Renal cortical epithelial cell (primary cell): ENCODE measurements at places on chromosomes 5 and 9. TPM values are rescaled to one million over a fixed set of nuclear protein-coding genes. Genes with fewer than 3 reads are reported as not detected.

- no peak for DNase-seq
These were observed 221.1 kb downstream of the CDK5RAP2 start for GRCh38 chr9:120358877-120359276.

GRCh38 chr5:98463676-98464075, 309.8 kb upstream of the RGMB start:
- no peak for DNase-seq

DNA sequence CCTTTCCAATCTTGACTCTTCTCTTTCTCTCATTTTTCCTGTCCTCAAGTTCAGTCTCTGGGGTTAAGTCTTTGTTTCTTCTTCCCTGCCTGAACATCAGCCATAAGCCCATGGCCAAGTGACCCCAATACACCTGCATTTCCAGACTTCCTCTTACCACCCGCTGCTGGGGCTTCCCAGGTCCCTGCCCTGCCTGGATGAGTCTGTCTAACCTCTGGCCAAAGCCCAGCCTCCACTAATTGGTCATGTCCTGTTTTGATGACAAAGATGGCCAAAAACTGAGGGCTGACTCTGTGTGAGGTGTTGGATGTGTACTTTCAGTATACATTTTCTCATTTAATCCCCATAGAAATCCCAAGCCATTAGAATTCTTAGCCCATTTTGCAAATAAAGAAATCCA, 47.3 kb downstream of the SH3TC2 start:
- no peak for DNase-seq

GRCh38 chr5:77751328-77752023, 24.7 kb downstream of the TBCA start:
- no peak for DNase-seq

- DNase-seq, result peak; percentile 19
These were observed 188.2 kb downstream of the CRB2 start for GRCh38 chr9:123544007-123544827.

GRCh38 chr9:128244837-128245231, 31.0 kb downstream of the GOLGA2 start:
- no peak for DNase-seq

- no peak for DNase-seq
These were observed 7.9 kb downstream of the G3BP1 start for GRCh38 chr5:151779531-151780125.

DNA sequence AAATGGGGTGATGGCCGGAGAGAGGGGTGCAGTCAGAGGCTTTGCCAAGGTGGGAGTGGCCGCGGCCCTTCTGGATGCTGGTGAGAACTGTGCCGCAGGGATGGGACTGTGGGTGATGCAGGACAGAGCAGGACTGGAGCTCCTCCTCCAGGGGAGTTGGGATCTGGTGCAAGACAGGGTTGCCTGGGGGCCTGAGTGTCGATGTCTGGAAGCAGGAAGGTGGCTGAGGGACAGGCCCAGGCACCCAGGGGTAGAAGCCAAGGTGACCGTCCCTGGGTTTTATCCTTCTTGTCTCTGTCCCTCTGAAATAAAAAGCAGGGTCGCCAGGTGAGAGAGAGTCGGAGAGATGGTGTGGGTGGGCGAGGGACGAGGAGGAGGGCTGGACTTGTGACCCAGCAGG, 89.1 kb upstream of the IER5L start:
- no peak for DNase-seq

- no peak for DNase-seq
These were observed 1886.0 kb upstream of the CDH6 start for GRCh38 chr5:29307478-29307877.

DNA sequence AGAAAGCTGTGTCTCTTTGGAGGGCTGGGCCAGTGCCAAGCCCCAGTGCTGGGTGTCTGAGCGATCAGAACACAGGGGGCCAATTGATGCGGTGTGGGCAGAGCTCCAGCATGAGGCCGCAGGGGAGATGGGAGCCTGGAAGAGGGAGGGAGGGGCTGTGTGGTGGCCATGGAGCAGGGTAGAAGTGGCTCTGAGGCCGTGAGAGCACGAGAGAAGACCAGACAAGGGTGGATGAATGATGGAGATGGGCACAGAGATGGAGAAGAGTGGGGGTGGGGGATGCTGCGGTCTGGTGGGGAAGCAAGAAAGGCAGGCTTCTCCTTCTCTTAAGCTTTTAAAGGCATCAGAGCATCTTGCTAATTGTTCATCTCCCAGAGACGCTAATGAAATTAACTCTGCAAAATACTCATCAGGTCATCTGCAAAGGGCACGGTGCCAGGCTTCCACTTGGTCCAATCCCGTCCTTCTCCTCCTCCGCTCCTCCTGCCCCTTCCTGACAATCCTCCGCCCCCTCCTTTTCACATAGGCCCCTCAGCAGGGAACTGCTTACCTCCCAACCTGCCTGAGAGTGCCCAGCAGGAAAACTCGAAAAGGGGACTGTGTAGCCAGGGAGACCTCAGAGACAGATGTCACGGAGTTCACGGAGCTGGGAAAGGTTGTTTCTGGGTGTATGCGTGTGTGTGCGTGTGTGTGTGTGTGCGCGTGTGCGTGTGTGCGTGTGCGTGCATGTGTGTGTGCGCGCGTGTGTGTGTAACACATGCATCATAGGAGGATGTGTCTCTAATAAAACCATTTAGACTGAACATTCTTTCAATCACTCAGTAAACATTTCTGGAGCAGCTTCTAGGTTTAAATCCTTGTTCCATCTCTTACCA, 7.1 kb upstream of the UNC5A start:
- no peak for DNase-seq

GRCh38 chr9:31637265-31637664, 747.2 kb upstream of the ACO1 start:
- no peak for DNase-seq

DNA sequence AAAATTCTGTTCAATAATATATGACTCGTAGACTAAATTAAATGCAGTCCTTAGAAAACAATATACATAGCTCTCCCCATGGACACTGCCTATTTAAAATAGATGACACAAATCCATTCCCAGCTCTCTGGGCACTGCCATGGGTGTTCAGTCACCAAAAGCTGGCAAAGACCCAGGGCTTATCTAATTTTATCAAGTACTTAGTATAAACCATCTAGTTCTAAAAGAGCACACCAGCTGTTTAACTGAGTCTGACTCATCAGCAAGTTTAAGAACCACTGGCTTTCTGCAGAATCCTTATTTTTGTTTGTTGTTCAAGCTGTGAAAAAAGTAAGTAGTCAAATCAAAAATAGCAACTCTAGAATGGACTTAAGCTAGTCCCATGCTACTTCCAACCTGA, 107.6 kb downstream of the PLPP1 start:
- peak; percentile 47 for DNase-seq

- no peak for DNase-seq
These were observed 127.8 kb upstream of the MVB12B start for GRCh38 chr9:126198854-126199253.

- no peak for DNase-seq
These were observed 368.3 kb downstream of the CAAP1 start for GRCh38 chr9:26524267-26524666.

GRCh38 chr5:144191998-144192397, 21.3 kb downstream of the KCTD16 start:
- DNase-seq, result peak; percentile 92

DNA sequence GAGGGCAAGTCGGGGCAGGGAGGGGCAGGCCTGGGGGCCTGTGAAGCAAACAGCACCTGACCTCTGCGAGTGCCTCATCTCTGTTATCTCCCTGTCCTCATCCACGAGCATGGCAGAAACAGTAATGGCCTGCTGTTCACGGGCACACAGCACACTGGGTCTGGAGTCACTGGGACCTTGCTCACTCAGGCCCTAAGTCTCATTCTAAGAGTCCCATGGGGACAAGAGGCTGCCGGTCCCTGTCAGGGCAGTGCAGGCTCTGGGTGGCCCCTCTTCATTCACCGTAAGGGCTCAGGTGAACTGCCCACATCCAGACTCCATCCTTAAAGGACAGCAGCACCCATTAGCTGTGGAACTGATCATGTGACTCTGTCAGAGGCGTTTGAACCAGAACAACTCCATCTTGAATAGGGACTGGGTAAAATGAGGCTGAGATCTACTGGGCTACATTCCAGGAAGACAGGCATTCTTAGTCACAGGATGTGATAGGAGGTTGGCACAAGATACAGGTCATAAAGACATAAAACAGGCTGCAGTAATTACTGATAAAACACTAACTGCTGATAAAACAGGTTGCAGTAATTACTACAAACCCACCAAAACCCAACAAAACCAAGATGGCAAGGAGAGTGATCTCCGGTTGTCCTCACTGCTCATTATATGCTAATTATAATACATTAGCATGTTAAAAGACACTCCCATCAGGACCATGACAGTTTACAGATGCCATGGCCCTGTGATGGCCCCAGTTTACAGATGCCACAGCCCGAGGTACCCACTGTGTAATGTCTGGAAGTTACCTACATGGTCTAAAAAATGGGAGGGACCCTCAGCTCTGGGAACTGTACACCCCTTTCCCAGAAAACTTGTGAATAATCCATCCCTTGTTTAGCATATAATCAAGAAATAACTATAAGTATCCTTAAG, 28.7 kb downstream of the BICD2 start:
- DNase-seq, result no peak

GRCh38 chr9:85994191-85994590, 53.2 kb downstream of the NAA35 start:
- no peak for DNase-seq

GRCh38 chr5:158847772-158848171, 251.9 kb downstream of the EBF1 start:
- DNase-seq, result no peak

DNA sequence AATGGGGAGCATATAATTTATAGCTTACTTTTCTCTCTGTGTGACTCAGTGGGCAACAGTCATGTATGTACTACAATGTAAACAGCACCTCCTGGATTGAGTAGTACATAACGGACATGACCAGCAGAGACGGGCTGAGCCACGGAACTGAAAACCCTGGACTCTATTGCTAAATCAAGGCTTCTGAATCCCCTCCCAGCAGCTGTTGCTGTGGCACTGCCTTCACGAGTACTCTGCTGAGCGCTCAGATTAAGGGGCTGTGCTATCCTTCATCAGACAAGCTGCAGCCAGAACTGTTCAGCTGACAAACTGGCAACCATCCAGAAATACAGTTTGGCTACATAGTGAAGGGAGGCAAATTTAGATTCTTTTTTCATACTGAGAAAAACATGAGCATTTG, 131.3 kb upstream of the CCDC180 start:
- DNase-seq, result no peak

DNA sequence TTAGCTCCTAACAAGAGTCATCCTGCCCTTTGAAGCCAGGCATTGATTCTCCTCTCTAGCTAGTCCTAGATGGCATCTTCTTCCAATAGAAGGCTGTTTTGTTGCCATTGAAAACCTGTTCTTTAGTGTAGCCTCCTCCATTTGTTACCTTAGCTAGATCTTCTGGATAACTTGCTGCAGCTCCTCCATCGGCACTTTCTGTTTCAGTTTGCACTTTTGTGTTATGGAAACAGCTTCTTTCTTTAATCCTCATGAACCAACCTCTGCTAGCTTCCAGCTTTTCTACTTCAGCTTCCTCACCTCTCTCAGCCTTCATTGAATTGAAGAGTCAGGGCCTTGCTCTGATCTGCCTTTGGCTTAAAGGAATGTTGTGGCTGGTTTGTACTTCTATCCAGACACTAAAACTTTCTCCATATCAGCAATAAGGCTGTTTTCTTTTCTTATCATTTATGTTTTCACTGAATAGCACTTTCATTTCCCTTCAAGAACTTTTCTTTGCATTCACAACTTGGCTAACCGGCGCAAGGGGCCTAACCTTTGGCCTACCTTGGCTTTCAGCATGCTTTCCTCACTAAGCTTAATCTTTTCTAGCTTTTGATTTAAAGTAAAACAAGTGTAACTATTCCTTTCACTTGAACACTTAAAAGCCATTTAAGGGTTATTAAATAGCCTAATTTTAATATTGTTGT, 166.5 kb upstream of the SLC12A2 start:
- no peak for DNase-seq

GRCh38 chr5:134911285-134912206, 6.6 kb downstream of the PCBD2 start:
- DNase-seq, result peak; percentile 11

GRCh38 chr5:173496883-173497255, 119.6 kb downstream of the BOD1 start:
- no peak for DNase-seq

DNA sequence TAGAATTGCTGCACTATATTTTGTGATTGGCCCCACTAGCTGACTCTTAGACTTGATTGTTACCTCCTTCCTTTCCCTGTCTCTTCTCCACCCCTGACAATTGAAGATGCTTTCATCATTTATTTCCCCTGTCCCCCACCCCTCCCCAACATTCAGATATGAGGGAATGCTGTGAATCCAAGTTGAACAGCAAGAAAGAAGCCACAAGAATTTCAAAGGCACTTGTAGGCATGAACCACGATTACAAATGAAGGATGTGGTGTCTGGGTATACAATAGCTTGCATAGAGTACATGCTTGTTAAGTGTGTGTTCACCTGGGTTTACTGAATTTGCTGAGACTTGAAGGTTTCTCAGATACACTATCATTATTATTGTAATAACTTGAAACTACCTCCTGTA, 78.3 kb upstream of the TRIO start:
- DNase-seq, result peak; percentile 85

The ZNF658 gene
- total RNA-seq, result 3.6 and 6.7 TPM in 2 replicates

The DHFR gene
- total RNA-seq, result 10.2 and 21.2 TPM in 2 replicates

The PITX1 gene
- 0.55 and 1.4 TPM in 2 replicates for total RNA-seq

The HMGCS1 gene
- 39.0 and 136 TPM in 2 replicates for total RNA-seq

The ADGRD2 gene
- total RNA-seq, result not detected in 2 replicates

The MSX2 gene
- 0.69 and 1.1 TPM in 2 replicates for total RNA-seq

The TENT4A gene
- total RNA-seq, result 5.7 and 13.8 TPM in 2 replicates

The ZNF879 gene
- 2.8 and 4.8 TPM in 2 replicates for total RNA-seq

The ABCA2 gene
- total RNA-seq, result 7.5 and 53.0 TPM in 2 replicates

The TMEFF1 gene
- total RNA-seq, result 3.5 and 4.3 TPM in 2 replicates

The IFT74 gene
- total RNA-seq, result 12.5 and 36.1 TPM in 2 replicates

The ZNF189 gene
- total RNA-seq, result 16.8 and 36.3 TPM in 2 replicates
